ENCODE measurements at places on chromosomes 1 and 21. TPM values are rescaled to one million over a fixed set of nuclear protein-coding genes. Genes with fewer than 3 reads are reported as not detected.

- H3K36me3 ChIP-seq, result peaks cover 18% of the 10 kb centered on the region
- H3K27me3 ChIP-seq, result peaks cover 22% of the 10 kb centered on the region
- H3K27ac ChIP-seq, result peak overlapping the region; percentile 78
- peak overlapping the region; percentile 72 for H3K4me3 ChIP-seq
These were observed 2.5 kb downstream of the EPHA2 start for GRCh38 chr1:16153096-16153998.

The FCRL1 gene
- polyA plus RNA-seq, result not detected

DNA sequence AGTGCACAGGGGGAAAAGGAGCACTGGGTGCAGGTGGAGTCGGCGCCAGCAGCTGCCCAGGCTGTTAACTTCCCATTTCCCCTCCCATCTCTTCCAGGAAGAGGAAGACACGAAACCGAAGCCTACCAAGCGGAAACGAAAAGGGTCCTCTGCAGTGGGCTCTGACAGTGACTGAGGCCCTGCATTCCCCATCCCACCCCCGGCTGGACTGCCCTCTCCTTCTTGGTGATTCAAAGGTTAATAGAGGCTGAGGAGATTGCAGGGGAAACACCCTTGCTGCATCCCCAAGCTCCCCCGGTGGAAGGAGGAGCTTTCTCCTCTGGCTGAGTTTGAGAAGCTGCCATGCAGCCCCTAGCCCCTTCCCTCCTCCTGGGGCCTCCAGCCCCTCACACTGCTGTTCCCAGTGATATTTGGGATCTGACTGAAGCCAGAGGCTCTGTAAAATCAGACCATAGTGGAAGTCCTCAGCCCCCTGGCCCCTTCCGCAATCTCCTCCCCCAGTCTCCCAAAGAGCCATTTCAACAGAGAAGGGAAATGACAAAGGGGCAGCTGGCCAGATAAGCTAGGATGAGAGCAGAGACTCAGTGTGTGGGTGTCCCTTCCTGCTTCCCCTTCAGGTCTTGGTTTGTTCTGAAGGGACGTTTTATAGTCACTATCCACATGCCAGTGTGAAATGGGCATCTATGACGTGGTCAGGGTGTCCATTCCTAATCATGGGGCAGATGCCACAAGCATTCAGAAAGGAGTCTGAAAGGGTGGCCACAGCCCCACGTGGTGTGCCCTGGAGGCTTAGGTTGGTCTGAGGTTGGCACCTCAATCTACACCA lies 1.9 kb upstream of the SLC27A3 start:
- no peak overlapping the region for H3K4me3 ChIP-seq
- DNase-seq, result peak; percentile 66
- no peaks in the 10 kb centered on the region for H3K27me3 ChIP-seq
- peaks cover 52% of the 10 kb centered on the region for H3K4me1 ChIP-seq

The TSPEAR gene
- polyA plus RNA-seq, result 0.11 TPM

- peak; percentile 78 for DNase-seq
- H3K27ac ChIP-seq, result no peak overlapping the region
- no peaks in the 10 kb centered on the region for H3K27me3 ChIP-seq
These were observed 136.6 kb upstream of the VANGL1 start for GRCh38 chr1:115505148-115505571.

DNA sequence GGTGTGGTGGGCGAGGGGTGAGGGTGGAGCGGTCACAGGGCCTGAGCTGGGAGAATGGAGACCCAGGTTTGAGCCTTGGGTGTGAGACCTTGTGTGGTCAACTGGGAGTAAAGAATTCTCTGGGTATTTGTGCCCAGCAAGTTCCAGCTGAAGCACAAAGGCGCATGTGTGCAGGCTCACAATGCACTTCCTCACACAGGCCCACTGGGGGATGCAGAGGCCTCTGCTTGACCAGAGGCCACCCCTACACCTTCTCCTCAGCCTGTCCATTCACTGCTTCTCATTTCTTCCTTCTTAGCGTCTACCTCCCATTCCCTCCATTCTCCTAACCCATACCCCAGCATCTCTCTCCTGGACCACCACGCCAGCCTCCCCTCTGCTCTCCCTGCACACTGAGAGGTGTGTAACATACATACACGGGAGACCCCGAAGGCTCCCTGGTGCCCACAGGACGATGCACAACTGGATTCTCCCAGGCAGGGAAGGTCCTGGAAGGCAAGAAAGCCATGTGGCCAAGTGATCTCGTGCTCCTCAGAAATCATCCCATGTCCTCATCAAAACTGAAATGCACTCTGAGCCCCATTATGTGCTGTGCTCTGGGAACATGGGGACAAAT lies 12.3 kb upstream of the TTC39A start:
- H3K4me1 ChIP-seq, result peaks cover 10% of the 10 kb centered on the region
- H3K4me3 ChIP-seq, result no peak overlapping the region
- peaks cover 44% of the 10 kb centered on the region for H3K27me3 ChIP-seq
- no peak overlapping the region for H3K27ac ChIP-seq

DNA sequence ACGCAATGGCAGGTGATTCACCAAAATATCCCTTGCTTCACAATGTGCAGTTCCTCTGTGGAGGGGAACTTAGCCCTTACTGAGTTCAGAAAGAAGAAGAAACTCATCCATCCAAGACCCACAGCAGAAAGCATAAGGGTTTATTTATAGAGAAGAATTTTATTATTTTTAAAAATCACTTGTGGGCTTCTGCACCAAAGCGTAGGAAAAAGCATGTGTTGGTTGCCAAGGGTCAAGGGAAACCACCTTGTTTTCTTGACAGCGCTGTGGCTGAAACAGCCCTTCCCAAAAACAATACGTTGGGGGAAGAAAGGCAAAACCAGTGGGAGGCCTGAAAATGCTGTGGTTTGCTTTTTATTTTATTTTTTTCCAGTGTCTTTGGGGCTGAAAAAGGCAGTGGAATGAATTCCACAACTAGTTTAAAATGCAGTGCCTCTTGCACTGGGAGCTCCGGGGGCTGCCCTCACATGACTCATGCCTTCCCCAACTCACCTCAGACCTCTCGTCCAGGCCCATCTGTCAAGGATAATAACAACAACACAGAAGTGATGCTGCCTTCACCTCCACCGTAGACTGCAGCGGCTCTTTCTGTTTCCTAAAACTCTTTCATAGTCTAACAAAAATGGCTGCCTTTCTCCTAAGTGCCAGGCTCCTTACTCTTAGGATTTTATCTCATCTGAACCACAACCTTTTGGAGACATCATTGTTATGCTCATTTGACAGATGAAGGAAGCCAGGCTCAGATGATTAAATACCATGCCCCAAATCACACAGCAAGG lies 224.2 kb upstream of the JUN start:
- no peak overlapping the region for H3K4me3 ChIP-seq
- H3K36me3 ChIP-seq, result no peaks in the 10 kb centered on the region
- H3K27me3 ChIP-seq, result no peaks in the 10 kb centered on the region
- H3K27ac ChIP-seq, result no peak overlapping the region
- peaks cover 3% of the 10 kb centered on the region for H3K4me1 ChIP-seq

DNA sequence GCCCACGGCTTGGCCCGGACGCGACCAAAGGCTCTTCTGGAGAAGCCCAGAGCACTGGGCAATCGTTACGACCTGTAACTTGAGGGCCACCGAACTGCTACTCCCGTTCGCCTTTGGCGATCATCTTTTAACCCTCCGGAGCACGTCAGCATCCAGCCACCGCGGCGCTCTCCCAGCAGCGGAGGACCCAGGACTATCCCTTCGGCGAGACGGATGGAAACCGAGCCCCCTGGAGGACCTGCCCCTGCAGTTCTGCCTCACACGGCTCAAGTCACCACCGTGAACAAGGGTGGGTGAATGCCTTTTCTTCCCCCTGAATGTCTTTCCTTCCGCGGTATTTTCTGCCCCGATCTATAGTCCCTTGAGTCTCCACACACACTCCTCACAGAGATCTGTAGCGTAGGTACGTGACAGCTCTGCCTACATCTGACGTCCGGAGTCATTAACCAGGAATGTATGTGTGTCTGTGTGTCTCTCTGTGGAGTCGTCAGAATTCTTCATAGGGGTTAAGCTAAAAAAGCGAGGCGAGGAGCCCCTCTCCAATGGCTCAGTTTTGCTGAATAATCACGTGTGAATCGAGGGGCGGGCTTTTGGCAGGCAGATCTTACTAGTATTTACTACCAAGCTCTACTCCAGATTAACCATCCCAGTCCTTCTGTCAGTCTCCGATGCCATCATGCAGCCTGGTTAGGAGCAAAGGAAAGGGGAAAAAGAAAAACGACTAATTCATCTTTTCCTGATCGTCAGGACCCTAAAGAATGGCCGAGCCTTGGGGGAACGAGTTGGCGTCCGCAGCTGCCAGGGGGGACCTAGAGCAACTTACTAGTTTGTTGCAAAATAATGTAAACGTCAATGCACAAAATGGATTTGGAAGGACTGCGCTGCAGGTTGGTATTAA lies at the start of gene CDKN2C:
Gene CDKN2C (plus strand): TSS at position 635 of the 898 bp plus-strand sequence. CDS start 124 bp downstream, at position 759.
- no peaks in the 10 kb centered on the region for H3K36me3 ChIP-seq
- H3K27me3 ChIP-seq, result peaks cover 6% of the 10 kb centered on the region
- H3K4me1 ChIP-seq, result peaks cover 10% of the 10 kb centered on the region
- DNase-seq, result peak; percentile 91

- H3K36me3 ChIP-seq, result no peaks in the 10 kb centered on the region
- no peaks in the 10 kb centered on the region for H3K27me3 ChIP-seq
- H3K27ac ChIP-seq, result no peak overlapping the region
- no peak for DNase-seq
- no peak overlapping the region for H3K4me3 ChIP-seq
These were observed 5.0 kb downstream of the FAF1 start for GRCh38 chr1:50955116-50955515.

GRCh38 chr1:219559899-219560298 lies 53.0 kb downstream of the ZC3H11B start:
- H3K4me3 ChIP-seq, result no peak overlapping the region
- peak overlapping the region; percentile 0 for H3K27ac ChIP-seq
- peaks cover 9% of the 10 kb centered on the region for H3K4me1 ChIP-seq
- no peaks in the 10 kb centered on the region for H3K27me3 ChIP-seq
- no peaks in the 10 kb centered on the region for H3K36me3 ChIP-seq

GRCh38 chr21:17699524-17700189 lies 87.0 kb upstream of the BTG3 start:
- H3K4me3 ChIP-seq, result no peak overlapping the region
- H3K4me1 ChIP-seq, result no peaks in the 10 kb centered on the region
- H3K36me3 ChIP-seq, result no peaks in the 10 kb centered on the region
- H3K27me3 ChIP-seq, result no peaks in the 10 kb centered on the region
- no peak for DNase-seq

The SPATA17 gene
- polyA plus RNA-seq, result 3.4 TPM

The RXRG gene
- polyA plus RNA-seq, result 53.0 TPM

The TMPRSS15 gene
- polyA plus RNA-seq, result 0.80 TPM

- peaks cover 95% of the 10 kb centered on the region for H3K4me1 ChIP-seq
- no peaks in the 10 kb centered on the region for H3K36me3 ChIP-seq
- no peaks in the 10 kb centered on the region for H3K27me3 ChIP-seq
- H3K27ac ChIP-seq, result peak overlapping the region; percentile 74
- H3K4me3 ChIP-seq, result no peak overlapping the region
- DNase-seq, result peak; percentile 89
These were observed 184.2 kb downstream of the ETS2 start for GRCh38 chr21:38989745-38990423.

- DNase-seq, result no peak
- H3K27ac ChIP-seq, result peak overlapping the region; percentile 94
- H3K4me3 ChIP-seq, result peak overlapping the region; percentile 26
- H3K27me3 ChIP-seq, result peaks cover 16% of the 10 kb centered on the region
- peaks cover 50% of the 10 kb centered on the region for H3K4me1 ChIP-seq
These were observed 10.7 kb upstream of the COL16A1 start for GRCh38 chr1:31714442-31715086.

GRCh38 chr21:42558846-42559245 lies 45.2 kb downstream of the SLC37A1 start:
- peaks cover 2% of the 10 kb centered on the region for H3K27me3 ChIP-seq
- H3K4me1 ChIP-seq, result no peaks in the 10 kb centered on the region
- no peak for DNase-seq
- H3K4me3 ChIP-seq, result no peak overlapping the region

DNA sequence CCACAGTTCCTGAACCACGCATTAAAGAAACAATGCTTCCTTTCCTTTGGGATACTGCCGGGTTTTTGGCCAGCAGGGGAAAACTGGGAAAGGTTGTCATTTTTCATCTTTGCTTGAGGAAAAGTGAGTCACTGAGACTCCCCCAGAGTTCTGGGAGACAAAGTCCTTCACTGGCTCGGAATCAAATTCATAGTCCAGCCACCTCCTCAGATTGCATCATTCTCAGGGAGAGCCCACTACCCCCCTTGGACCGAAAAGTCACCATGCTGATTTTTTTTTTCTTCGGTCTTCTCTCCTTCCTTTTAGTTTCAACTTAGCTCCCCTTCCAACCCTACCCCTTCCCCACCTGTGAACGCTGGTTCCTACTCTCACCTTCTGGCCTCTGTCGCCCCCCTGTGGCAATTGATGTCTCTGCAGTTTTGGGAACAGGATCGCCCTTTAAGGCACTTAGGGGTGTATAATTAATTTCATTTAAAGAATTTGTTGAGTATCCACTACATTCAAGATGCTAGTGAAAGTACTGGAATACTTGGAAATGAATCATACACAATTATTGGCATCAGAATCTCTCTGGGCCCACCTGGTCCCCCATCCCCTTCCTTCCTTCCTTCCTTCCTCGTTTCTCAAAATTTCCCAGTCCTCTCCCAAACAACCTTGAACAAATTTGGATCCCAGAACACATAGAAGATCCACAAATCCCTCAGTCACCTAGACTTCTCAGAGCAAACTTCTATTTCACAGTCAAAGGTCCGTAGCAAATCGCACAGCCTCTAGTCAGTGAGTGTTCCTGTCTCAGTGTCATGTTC lies 6.9 kb downstream of the ACKR1 start:
- peaks cover 19% of the 10 kb centered on the region for H3K27me3 ChIP-seq
- no peak overlapping the region for H3K27ac ChIP-seq
- no peaks in the 10 kb centered on the region for H3K36me3 ChIP-seq
- H3K4me1 ChIP-seq, result no peaks in the 10 kb centered on the region
- DNase-seq, result no peak

GRCh38 chr1:238485057-238485911 lies 594.6 kb upstream of the ZP4 start:
- H3K4me3 ChIP-seq, result peak overlapping the region; percentile 54
- H3K27me3 ChIP-seq, result no peaks in the 10 kb centered on the region
- peak; percentile 84 for DNase-seq
- H3K27ac ChIP-seq, result peak overlapping the region; percentile 89

DNA sequence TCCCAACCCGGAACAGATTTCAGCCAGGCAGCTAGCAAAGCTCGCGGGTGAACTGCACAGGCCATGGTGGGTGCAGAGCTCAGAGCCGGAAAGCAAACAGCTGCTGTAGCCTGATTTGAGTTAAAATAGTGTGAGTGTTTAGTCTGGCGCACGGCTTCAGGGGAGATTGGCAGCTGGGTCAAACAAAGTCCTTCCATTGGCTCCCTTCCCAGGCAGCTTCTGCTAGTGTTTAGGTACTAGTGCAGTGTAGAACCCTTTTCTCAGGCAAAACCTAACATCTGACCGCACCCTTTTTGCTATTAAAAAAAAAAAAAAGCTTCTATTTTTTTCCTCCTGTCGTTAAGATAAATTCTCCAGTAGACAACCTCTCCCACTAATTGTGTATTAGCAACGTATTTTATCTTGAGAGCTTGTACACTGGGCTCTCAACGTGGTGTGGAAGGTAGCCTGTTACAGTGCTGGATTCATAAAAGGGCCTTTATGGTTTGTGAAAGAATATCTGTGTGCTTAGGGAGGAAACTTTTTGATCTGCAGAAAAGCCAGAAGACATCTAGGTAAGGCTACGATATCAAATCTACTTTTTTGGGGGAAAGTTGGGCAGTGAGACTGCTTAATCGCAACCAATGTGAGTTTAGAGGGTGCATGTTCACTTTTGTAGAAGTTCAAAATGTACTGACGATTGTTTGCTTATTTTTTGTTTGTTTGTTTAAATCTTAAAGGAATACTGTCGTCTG lies 689.6 kb downstream of the USP25 start:
- peak overlapping the region; percentile 54 for H3K4me3 ChIP-seq
- peak; percentile 97 for DNase-seq
- peak overlapping the region; percentile 97 for H3K27ac ChIP-seq
- peaks cover 5% of the 10 kb centered on the region for H3K4me1 ChIP-seq

- H3K4me3 ChIP-seq, result no peak overlapping the region
- DNase-seq, result no peak
- peak overlapping the region; percentile 1 for H3K27ac ChIP-seq
- peaks cover 33% of the 10 kb centered on the region for H3K4me1 ChIP-seq
These were observed 111.4 kb downstream of the HHAT start for GRCh38 chr1:210440081-210440480.
